ENCODE measurements at places on chromosomes 6 and 20.

- DNase-seq = no peak
Observed at GRCh38 chr6:163199371-163199770, 215.1 kb upstream of the QKI start.

- DNase-seq = peak; percentile 92
Observed at GRCh38 chr6:1335367-1336037, 23.6 kb downstream of the FOXQ1 start.

GRCh38 chr20:38873050-38873581, 53.1 kb upstream of the FAM83D start:
- DNase-seq = no peak

- peak; percentile 71 for DNase-seq
Observed at GRCh38 chr20:45946149-45946970, 11.9 kb downstream of the PCIF1 start.

- DNase-seq = no peak
Observed at GRCh38 chr6:144811140-144811539, 526.0 kb downstream of the UTRN start.

DNA sequence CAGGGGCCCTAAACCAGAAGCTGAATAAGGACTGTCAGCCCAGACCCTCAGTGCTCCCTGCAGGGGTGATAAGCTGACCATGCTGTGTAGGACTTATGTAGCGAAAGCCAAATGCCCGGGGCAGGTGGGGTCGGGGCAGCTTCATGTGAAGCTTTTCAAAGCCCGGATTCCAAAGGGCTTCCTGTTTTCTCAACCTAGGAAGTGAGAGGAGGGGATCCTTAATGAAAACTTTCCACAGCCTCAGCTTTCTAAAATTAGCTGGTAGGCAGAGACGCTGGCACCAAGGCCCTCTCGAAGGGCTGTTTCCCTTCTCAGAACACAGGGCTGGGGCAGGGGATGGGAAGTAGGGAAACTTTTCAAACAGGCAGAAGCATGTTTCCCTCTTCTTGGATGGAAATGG, 148.9 kb downstream of the NFATC2 start:
- DNase-seq = no peak

- peak; percentile 66 for DNase-seq
Observed at GRCh38 chr20:20593447-20594170, 118.8 kb downstream of the RALGAPA2 start.

DNA sequence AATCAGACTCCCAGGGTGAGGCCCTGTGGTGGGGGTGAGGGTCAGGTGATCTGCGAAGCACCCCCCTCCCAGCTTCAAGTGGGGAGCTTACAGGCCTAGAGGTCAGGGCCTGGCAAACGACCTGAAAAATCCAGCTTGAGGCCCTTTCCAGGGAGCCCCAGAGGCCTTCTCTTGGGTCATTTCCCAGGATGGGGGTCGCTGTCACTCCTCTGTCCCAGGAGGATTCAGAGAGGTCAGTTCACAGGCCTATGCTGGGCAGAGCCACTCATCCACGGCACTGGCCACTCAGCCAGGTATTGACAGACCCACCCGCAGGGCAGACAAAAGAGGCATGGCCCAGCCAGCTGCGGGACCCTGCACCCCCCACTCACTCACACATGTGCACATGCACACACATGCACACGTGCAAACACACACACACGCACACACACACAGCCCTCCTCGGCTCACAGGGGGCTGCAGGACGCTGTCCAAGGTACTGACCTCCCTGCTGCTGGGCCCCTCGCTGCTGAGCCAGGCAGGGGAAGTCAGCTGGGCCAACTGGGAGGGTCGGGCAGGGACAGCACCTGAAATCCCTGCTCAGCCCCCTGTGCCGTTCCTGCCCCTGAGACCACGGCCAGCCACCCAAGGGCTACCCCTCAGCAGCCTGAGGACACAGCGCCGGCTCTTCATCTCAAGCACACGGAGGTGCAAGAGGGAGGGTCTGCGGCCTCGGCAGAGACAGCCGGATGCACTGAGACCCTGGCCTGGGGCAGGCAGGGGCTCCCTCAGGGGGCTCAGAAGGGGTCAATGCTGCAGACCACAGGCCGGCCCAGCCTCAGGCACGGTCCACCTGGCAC, 113.8 kb downstream of the TAF4 start:
- peak; percentile 12 for DNase-seq

GRCh38 chr6:29702519-29703103, 20.6 kb upstream of the HLA-F start:
- peak; percentile 22 for DNase-seq

DNA sequence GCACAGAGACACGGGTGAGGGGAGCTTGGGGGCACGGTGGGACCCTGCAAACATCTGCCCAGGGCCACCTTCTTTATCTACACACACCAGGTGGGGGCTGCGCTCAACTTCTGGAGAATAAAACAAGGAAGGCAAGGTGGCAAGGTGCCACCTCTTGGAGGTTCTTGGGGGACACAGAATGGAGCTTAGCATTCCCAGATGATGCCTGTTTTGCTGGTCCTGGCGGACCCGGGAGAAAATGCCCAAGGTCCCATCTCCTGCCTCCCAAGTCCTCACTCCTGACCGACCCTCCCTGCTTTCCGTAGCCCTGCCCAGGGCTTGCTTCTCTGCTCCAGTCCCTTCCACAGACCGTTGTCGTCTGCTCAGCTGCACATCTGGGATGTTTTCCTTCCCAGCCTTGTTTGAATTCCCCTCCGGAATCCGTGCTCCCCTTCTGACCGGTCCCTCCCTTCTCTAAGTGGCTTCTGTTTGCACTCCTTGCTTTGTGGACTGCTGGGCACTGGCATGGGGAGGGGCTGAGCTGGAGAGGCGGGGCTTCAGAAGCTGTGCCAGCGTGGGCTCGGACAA, 13.1 kb downstream of the ITPR3 start:
- DNase-seq = peak; percentile 35

DNA sequence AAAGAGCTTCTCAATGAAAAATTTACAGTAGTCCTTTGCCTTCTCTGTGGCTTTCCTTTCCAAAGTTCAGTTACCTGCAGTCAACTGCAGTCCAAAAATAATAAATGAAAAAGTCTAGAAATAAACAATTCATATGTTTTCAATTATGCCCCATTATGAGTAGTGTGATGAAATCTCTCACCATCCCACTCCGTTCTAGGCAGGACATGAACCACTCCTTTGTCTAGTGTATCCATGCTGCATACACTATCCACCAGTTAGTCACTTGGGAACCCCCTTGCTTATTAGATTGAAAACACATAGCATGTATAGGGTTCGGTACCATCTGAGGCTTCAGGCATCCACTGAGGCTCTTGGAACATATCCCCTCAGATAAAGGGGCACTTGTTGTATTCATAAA, 80.6 kb upstream of the EYA4 start:
- no peak for DNase-seq

GRCh38 chr6:138393871-138394783, 9.9 kb upstream of the HEBP2 start:
- no peak for DNase-seq

- peak; percentile 39 for DNase-seq
Observed at GRCh38 chr6:14739827-14740226, 506.0 kb upstream of the JARID2 start.

DNA sequence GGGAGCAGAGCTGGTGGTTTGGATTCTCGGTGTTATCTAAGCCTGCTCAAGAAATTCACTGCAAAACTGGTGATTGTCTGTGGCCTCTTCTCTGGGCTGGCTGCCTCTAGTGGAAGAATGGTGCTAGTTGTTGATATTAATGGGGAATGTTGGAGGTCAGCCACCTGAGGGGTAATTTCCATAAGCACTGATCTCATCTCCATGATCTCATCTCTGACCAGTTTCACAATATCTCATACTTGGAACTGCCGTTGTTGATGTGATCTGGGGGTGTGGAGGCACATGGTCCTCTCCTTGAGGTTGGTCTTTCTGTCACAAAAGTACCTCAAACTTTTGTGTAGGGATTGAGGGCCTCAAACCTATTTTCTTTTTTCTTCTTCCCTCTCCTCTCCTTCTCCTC, 102.6 kb downstream of the CD109 start:
- peak; percentile 93 for DNase-seq

- DNase-seq = no peak
Observed at GRCh38 chr6:110378552-110378951, 20.4 kb upstream of the METTL24 start.

DNA sequence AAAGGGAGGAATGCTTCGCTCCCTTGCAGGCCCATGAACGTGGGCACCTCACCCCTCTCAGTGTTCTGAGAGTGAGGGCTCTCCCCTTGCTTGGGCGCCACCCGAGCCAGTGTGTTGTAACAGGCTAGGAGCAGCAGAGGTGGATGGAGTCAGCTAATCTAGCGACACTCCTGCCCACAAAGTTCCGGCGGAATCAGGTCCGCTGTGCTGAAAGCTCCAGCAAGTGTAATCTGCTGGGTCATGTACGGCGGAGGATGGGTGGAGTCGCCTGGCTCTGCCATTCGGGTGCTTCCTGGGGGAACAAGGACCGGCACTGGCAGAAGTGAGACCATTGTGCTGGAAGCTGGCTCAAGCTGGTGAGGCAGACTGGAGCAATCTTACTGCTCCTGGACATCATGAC, 1310.1 kb downstream of the EPHA7 start:
- no peak for DNase-seq

DNA sequence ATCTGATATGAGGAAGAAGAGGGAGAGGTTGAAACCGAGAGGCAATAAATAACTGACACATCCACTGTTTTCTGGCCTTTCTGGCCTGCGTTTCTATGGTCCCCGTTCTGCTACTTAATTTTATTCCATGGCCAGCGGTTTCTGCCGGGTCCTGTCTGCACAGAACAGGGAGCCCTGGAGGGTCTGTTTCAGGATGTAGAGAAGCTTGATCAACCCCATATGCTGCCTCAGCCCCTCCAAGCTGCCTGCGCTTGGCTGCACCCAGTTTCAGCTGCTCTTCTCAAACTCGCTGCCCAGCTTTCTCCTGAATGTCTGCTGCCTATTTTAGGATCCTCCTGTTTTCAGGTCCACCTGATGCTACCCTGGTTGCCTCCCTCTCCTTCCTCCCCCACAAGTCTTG, 18.5 kb upstream of the PACSIN1 start:
- DNase-seq = no peak

DNA sequence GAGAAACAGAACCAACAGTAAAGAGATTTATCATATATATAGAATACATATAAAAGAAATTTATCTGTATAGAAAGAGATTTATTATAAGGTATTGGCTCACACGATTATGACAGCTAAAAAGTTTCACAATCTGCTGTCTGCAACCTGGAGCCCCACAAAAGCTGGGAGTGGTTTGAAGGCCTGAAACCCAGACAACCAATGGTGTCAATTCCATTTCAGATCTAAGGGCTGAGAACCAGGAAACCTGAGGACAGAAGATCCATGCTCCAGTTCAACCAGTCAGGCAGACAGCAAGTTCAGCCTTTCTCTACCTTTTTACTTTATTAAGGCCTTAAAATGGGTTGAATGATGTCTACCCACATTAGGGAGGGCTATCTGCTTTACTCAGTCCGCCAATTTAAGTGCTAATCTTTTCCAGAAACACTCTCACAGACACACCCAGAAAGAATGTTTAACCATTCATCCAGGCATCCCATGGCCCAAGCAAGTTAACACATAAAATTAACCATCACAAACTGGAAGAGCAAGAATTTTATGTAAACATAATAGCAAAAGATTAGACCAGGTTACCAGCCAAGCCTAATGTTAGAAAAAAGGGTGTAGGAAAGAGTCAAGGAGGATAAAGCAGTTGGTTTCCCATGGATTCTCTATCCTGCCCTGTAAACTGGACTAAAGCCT, 170.9 kb downstream of the FUT9 start:
- no peak for DNase-seq

- no peak for DNase-seq
Observed at GRCh38 chr6:111549746-111550145, 55.9 kb downstream of the TRAF3IP2 start.

DNA sequence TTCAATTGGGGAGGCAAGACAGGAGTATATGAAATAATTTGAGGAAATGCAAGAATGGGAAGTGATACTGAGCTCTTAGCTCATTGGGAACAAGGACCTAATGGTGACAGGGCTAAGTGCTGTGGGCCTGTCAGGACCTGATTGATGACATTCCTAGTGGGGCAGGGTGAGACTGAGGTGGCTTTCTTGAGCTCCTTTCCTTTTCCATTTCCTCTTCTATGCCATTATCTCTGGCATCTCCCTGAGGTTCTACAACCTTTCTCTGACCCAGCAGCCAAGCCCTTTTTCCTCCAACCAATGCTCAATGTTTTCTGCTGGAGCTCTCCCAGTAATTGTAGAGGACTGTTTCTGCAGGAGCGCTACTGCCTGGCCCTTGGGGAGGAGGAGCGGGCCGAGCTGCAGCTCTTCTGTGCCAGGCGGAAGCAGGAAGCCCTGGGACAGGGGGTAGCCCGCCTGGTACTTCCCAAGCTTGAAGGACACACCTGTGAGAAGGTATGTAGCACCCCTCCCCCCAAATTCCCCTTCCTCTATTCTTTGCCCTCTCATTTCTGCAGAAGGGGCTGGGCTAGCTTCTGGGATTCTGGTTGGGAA, 2.8 kb upstream of the TOMM6 start:
- DNase-seq = no peak

GRCh38 chr6:146578054-146578453, 20.7 kb upstream of the ADGB start:
- DNase-seq = peak; percentile 9

DNA sequence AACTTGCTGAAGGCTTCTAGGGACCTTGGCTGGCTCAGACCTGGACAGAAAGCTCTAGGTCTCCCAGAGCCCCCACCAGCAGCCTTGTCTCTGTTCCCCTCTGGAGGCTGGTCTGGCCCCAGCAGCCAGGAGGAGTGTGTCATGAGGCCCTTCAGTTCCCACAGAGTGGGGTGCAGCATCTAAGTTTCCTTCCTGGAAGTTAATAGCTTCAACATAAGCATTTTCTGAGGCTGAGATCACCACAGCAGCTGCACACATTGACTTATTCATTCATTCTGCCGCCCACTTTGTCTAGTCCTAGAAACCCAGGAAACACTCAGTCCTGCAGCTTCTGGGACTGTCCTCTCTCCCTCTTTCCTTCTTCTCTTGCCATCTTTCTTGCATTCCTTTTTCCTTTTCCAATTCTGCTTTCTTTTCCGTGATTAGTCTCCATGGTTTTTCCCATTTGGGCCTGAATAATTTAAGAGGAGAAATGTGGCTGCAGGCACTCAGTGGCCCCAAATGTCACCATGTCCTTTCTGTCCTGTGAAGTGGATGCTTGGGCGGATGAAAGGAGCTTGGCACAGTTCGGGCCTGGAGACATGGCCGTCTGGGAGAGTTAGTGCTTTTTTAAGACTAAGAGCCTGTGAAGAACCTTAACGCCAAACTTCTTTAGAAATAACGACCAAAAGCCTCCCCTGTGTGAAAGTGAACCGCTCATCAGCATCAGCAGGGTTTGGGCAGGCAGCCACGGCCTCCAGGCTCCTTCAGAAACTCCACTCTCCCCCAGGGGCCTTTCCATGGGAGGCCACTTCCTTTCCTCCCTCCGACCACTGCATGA, 31.0 kb upstream of the PCMTD2 start:
- peak; percentile 94 for DNase-seq

GRCh38 chr6:39566456-39566855, 158.8 kb downstream of the KIF6 start:
- DNase-seq = peak; percentile 67
